ENCODE measurements at places on chromosomes 2 and 18.

DNA sequence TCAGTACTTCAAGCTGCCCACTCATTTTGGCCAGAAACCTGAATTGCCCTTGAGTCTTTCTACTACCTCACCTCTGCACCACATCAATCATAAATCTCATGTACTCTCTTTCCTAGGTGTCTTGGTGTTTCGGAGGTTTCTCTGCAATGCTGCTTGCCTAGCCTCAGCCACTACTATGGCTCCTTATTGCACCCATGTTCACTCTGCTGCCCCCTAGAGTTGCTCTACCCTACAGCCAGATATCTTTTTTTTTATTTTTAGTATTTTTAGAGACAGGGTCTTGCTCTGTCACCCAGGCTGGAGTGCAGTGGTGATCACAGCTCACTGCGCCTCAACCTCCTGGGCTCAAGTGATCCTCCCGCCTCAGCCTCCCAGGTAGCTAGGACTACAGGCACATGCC lies 413.0 kb downstream of the PTPRM start:
- DNase-seq, result peak; percentile 47

DNA sequence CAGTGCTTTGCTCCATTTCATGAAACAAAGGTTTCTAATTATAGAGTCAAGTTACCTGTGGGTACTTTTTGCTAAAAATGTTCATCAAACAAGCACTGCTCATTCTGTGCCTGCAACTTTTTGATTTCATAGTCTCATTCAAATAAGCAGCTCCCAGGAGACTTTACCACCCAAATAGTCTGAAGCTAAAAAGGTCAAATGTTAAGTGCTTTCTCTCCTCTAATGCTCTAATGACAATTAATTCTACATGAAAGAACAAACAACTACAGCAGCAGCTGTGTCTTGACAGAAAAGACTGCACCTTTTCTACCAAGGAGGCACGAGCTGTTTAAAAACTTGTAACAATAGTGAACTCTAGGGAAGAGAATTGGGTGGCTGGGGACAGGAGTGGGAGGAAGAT lies 65.3 kb downstream of the CCDC93 start:
- DNase-seq, result peak; percentile 82

- DNase-seq, result no peak
Observed at GRCh38 chr18:75588412-75588811, 160.9 kb upstream of the SMIM21 start.

DNA sequence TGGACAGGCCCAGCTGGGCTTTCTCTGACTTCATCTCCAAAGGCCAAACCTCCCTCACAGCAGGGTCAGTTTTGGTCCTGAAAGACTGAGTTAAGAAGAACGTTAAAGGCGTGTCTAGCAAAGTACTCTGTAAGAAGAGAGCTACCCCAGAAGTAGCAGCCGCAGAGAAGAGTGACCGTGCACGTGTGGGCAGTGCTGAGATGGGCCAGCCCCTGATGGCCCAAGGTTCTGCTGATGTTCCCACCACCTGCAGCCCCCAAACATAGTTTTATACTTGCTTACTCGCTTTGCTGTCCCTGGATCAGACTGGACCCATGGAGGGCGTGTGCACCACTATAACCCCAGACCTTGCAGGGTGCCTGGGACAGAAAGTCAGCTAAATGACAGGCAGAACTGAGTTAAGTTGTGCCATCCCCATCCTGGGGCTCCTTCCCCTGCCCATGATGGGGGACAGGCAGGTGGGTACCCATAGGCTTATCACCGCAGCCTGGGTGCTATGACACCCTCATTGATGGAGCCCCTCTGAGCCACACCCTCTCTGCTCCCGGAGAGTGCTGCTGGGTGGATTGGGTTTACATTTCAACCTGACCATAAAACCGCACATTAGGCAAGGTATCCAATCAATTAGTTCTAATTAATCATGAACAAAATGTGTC lies 367.3 kb upstream of the HS6ST1 start:
- DNase-seq, result no peak

DNA sequence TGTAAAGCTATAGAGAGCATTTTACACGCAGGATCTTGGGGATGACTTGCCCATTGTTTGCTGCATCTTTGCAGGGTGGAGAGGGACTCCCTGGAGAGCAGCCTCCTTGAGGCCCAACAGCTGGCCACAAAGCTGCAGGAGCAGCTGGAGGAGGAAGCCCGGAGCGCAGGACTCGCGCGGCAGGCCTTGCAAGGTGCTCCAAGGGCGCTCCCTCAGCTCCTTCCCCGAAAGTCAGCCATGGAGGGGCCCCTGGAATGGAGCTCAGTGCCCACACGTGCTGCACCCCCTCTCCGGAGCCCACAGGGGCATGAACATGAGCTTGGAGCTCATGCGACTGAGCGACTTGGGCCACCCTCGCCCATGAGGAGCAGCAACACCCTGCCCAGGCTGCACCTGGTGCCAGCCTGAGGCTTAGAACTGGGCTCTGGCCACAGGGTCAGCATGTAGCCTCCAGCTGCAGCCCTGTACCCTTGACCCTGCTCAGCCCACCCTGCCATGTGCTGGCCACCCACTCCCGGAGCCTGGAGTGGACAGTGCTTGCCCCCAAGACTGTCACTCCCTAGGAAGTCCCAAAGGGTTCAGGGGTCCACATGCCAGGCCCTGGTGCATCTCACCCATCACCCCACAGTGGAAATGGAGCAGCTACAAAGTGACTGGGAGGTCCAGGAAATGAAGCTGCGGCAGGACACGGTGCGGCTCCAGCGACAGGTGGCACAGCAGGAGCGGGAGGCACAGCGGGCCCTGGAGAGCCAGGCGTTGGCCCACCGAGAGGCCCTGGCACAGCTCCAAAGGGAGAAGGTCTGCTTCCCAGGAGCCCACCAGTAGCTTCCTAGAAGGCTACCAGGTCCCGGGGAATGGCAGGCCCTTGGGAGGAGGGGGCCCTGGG lies 43.0 kb downstream of the CROCC2 start:
- DNase-seq, result peak; percentile 23

GRCh38 chr2:112646102-112646719 lies 472 bp downstream of the SLC20A1 start:
- peak; percentile 82 for DNase-seq

GRCh38 chr18:10401930-10402329 lies 52.5 kb upstream of the APCDD1 start:
- peak; percentile 69 for DNase-seq

GRCh38 chr2:190462611-190463010 lies 54.5 kb downstream of the MFSD6 start:
- no peak for DNase-seq

DNA sequence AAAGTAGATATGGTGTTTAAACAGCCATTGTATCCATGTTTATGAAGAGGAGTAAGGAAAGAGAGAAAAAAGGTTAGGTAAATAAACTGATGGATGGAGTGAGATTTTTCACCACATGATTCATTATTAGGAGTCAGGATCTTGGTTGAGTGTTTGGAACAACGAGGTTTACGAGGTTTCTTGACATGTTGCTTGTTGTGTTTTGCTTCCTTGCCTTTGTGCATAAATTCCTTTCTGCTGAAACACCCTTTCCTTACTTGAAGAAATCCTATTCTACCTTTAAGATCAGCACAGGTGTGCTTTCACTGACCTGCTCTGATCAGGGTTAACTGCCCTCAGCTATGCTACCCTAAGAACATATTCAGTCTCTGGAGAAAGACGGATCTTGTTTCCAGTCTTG lies 66.6 kb downstream of the EFEMP1 start:
- DNase-seq, result no peak

- peak; percentile 67 for DNase-seq
Observed at GRCh38 chr2:45008296-45009129, 739 bp downstream of the SIX2 start.

DNA sequence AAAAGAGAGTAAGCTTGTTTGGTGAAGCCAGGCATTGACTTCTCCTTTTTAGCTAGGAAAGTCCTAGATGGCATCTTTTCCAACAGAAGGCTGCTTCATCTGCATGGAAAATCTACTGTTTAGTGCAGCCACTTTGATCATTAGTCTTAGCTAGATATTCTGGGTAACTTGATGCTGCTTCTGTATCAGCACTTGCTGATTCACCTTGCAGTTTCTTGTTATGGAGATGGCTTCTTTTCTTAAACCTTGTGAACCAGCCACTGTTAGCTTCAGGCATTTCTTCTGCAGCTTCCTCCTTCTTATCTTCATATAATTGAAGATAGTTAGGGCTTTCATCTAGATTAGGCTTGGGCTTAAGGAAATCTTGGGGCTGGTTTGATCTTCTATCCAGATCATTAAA lies 639.7 kb downstream of the TDRD15 start:
- no peak for DNase-seq

GRCh38 chr2:203498161-203498560 lies 36.9 kb downstream of the RAPH1 start:
- DNase-seq, result peak; percentile 3

DNA sequence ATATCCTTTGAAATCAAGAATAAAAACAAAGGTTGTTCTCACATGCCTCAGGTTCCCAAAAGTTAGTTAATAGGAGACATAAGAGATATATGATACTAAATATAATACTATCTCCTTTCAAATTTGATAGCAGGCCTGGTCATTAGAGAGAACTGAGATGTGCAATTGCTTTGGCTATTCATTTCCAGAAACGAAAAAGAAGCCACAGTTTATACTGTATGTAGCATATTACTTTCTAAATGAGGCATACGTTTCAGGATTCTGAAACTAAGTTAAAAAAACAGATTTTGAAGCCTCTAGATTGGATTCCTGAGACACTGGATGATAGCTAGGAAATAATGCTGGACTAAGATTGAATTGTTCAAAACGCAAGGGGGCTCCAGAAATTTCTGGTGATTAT lies 7.1 kb downstream of the PPP1R1C start:
- no peak for DNase-seq

DNA sequence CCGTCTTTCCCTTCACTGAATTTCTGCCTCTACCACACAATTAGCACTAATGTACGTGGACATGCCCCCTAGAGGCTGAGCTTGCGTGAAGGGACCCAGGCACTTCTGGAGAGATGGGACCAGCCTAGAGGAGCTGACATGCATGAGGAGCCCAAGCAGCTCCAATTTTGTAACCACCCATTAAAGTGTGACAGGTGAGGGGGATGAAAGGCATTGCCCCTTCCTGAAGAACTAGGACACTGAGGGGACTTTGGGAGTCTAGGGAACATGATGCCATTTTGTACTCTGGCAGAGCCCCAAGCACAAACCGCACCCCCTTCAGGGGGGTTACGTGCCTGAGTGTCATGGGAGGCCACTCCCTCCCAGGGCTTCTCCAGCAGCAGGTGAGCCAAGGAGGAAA lies 63.6 kb downstream of the HNRNPLL start:
- peak; percentile 15 for DNase-seq

- peak; percentile 100 for DNase-seq
Observed at GRCh38 chr2:53631313-53632125, 136.1 kb upstream of the CHAC2 start.

- no peak for DNase-seq
Observed at GRCh38 chr2:144430722-144431391, 89.1 kb downstream of the ZEB2 start.

DNA sequence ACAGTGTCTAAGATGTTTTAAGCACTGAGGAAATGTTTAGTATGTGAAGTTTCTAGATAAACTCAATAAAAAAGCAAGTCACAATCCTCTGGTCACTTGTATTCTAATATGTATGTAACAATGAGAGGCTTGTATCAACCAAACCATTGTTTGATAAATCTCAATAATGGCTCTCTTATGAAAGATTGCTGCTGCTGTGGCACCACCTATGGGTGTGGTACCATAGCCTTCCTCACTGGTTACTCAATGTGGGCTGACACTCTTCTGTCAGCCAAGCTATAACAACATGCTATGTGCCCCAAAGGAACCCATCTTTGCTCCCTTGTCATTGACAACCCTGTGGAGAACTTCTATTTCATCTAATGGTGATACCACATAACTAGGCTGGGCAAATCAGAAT lies 12.6 kb upstream of the RAB1A start:
- DNase-seq, result peak; percentile 3

DNA sequence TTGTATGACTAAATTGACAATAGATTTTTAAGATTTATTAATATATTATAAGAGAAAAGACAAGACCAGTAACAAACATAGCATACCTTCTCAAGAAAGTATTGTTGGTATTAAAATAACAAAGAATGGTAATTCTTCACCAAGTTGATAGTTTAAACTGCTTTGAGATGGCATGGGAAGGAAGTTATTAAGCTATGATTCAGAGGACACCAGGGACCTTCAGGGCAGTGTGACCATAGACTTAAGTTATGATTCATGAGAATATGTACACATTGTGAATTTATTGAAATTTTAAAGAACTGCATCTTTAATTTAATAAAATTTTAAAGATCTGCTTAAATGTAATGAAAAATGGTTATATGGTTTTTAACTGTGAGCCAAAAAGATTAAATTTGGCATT lies 205.7 kb downstream of the DSEL start:
- no peak for DNase-seq

DNA sequence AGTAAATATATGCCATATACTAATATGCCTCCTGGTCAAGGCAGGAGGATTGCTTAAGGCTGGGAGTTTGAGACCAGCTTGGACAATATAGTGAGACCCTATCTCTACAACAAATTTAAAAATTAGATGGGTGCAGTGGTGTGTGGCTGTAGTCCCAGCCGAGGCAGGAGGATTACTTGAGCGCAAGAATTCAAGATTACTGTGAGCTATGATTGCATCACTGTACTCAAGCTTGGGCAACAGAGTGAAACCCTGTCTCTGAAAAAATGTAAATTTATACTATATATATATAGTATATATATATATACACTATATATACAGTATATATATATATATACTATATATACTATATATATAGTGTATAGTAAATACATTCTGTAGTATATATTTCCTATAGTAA lies 30.0 kb upstream of the NPC1 start:
- no peak for DNase-seq

GRCh38 chr18:49880661-49881060 lies 67.3 kb upstream of the ACAA2 start:
- DNase-seq, result no peak

DNA sequence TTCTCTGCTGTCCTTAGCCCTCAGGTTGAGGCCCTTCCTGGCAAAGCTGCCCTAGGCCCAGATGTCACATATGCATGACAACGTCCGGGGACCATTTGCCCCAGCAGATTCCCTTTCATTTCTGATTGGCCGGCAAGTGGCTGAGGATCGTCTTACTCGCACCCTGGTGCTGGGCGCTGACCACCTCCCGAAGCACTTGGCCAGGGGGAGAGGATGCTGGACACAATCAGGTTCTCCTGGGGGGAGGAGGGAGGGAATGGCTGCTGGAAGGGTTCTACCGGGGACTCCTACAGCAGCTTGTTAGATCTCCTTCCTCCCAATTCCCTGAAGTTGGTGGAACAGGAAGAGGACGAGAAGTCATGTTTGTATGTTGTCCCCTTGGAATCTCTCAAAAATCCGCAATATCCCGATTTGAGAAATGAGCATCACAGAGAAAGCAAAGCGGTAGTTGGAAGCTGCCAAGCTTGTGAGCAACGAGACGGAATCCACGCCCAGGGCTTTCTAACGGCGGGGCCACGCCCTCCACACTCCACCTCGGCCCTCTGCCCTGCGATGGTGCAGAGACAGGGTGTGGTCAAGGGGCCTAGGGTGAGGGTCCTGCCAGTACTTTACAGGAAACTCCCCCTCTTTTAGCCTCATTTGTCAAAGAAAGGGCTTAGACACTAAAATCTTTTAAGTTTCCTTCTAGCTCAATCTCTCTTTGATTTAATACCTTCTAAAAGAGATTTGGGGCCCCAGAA lies 61.8 kb upstream of the YWHAQ start:
- DNase-seq, result no peak

All from NCI-H69 (cell line).